ENCODE measurements at places on chromosomes 7 and 10. TPM values are rescaled to one million over a fixed set of nuclear protein-coding genes. Genes with fewer than 3 reads are reported as not detected.

DNA sequence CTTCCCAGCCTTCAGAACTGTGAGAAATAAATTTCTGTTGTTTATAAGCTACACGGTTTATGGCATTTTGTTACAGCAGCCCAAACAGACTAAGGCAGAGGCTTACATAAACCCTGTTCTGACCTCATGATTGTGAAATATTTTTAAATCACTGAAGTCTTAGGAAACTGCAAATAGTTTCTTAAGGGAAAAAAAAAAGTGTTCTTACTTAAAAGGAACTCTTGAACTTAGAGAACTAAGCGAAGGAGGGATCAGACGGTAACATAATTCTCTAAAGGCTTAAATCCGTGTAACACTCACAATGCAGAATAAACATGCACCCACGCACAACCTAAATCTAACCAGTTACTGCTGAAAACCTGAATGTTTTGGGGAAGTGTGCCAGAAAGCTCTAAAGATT, 749.1 kb upstream of the LRRTM3 start:
- DNase-seq, result no peak

GRCh38 chr7:20359341-20359963, 28.8 kb downstream of the ITGB8 start:
- no peak for DNase-seq

Gene ADCYAP1R1
- not detected for total RNA-seq

GRCh38 chr10:69449841-69450240, 1.4 kb upstream of the TSPAN15 start:
- DNase-seq, result peak; percentile 65

DNA sequence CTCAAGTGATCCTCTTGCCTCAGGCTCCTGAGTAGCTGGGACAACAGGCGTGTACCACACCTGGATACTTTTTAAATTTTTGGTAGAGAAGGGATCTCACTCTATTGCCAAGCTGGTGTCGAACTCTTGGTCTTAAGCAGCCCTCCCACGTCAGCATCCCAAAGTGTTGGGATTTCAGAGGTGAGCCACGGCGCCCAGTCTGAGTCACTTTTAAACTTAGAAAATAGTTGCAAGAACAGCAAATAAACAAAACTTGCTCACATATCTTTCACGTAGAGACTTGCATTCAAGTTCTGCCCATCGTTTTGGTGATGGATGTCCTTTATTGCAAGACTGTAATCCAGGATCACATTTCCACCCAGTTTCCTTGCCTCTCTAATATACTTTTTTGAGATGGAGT, 16.6 kb downstream of the GTF2I start:
- DNase-seq, result no peak

GRCh38 chr7:35505066-35505465, 189.9 kb downstream of the HERPUD2 start:
- no peak for DNase-seq

DNA sequence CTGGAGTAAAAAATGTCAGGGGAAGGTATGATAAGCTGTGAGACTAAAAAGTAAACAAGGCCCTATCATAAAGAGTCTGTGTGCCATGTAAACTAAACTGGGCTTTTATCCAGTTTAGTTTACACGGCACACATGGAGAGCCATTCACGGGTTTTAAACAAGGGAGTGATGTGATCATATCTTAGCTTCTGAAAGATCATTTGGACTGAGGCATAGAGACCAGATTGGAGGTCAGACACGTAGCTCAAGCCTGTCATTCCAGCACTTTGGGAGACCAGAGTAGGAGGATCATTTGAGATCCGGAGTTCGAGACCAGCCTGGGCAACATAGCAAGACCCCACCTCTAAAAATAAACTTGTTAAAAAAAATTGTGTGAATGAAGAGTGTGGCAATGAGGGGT, 50.1 kb downstream of the SKIDA1 start:
- no peak for DNase-seq

- DNase-seq, result no peak
These were observed 87.0 kb downstream of the ARMH3 start for GRCh38 chr10:101968940-101969321.

DNA sequence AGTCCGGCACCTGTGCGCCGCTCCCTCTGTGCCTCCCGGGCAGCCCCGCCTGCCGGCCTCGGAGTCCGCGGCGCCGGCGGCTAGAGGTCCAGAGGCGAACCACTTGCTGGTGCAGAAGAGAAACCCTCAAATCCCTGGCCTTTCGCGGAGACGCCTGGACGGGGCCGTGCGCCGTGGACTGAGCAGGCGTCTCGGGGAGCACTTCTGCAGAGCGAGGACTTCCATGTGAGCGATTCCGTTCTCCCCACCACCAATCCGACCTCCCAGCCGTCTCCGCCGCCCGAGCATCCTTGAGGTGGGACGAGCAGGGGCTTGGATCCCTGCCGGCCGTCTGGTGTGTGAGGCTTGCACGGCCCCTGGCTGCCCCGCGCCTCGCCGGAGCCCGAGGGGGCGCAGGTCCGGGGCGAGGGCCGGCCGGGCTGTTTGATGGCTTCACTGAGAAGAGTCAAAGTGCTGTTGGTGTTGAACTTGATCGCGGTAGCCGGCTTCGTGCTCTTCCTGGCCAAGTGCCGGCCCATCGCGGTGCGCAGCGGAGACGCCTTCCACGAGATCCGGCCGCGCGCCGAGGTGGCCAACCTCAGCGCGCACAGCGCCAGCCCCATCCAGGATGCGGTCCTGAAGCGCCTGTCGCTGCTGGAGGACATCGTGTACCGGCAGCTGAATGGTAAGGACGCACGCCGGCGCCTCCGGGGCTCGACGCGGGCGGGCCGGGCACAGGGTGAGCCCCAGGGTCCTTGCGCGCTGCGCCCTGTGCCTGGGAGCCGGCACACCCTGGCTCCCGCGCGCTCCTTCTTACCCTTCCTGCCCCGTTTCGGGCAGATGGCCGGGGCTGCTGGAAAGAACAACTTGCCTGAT, 660 bp downstream of the GALNT17 start:
- no peak for DNase-seq

Gene AHCYL2
- total RNA-seq, result 12.7 TPM

DNA sequence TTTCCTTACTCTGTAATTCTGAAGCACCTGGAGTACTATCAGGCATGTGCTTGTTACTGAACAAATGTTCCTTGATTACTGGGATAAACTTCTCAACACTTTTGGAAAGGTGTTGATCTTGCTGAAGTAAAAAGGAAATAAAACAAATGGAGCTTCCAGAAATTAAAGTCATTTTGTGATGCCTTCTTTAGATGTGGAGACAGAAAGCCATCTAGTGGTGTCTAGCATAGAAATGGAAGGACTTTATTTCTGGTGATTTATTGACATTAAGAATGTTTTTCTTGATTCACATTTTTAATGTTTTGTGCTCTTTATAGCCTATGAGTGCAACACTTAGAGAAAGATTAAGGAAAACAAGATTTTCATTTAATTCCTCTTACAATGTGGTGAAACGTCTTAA, 1.4 kb downstream of the SFR1 start:
- DNase-seq, result no peak

Gene ZNF239
- not detected for total RNA-seq

DNA sequence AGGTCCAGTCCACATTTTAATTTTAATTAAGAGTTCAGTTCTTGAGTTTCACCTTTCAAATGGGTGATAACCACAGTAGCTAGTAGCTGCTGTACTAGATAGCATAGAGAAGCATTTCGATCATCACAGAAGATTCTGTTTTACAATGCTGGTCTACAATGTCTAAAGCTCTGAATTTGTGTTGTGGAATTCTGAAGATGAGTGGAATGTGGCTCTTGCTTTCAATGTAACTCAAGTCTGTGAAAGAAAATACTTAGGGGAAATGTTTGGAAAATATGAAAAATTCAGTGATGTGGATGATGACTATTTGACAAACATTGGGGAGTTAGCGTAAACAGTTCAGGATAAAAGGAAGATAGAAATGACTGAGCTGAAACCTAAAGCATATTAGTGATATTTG, 139.4 kb downstream of the GNAT3 start:
- no peak for DNase-seq

Gene FAM237B
- not detected for total RNA-seq

DNA sequence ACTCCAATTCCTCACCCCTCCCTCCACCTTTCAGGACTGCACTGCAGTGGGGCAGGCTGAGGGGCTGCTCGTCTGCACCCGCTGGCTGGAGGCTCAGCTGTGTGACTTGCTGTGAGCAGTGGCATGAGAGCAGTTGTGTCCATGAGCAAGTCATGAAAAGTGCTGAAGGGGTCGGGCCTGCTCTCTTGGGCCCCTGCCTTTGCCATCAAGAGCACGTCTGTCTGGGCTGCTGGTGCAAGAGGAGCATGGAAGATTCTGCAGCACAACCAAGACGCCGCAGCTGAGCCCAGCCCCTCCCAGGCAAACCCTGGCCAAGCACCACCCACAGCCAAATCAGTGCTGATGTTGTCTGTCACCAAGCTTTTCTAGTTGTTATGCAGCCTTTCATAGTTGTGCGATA, 284.3 kb downstream of the TCERG1L start:
- DNase-seq, result no peak

Gene NT5C2
- 64.9 TPM for total RNA-seq

- DNase-seq, result no peak
These were observed 27.4 kb downstream of the SFMBT2 start for GRCh38 chr10:7383442-7383841.

DNA sequence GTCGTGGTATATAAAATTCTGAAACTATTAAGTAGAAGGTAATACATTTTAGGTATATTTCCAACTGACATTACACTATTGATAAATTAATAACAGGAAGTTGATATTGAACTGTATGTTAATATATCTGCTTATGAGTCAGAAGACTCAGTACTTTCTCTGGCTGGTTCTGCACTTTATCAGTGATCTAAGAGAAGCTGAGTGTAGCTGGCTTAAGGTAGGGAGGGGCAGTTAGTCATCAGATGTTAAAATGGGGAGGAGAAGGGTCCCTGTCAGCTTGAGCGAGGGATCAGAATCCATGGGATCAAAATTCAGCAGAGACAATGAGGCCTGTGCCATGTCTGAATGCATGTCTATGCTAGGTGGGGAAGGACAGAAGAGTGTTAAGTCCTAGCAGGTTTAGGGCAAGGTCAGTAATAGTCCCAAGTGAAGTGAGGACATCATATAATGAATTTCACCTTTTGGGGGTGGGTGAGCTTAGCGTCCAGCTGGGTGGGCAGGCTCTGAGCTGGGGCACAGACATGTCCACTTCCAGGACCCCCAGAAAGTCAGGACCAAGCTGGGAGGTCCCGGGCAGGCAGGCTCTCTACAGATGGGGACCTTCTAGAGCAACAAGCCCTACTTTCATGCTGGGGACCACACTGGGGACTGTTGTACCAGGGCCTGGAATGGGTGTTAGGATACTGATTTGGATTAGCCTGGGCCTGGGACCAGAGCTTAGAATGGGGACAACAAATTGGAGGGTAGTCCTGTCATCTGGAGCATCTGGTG, 82.9 kb downstream of the WDFY4 start:
- DNase-seq, result peak; percentile 8

- DNase-seq, result no peak
These were observed 4.6 kb downstream of the CDK5 start for GRCh38 chr7:151053096-151053495.

- peak; percentile 46 for DNase-seq
These were observed at the start of gene CDK14 for GRCh38 chr7:90595801-90596670. TSS of gene CDK14 (plus strand) at chr7:90596321. CDS start at chr7:90596628, 307 bp downstream.

DNA sequence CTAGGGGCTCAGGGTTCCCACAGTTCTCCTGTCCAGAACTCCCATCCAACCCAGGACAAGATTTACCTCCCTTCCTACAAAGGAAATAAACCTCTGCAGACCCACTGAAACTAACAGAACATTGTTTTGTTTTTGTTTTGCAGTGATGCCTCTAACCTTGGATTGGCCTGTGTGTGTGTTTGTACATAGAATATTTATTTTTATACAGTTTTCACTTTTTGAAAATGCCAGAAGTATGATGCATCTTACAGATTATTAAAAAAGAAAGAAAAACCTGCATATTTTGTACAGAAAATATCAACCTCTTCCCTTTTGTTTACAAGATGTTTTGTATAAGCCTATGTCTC, 94.1 kb upstream of the MACROH2A2 start:
- DNase-seq, result no peak

GRCh38 chr7:70317356-70317755, 719.1 kb downstream of the AUTS2 start:
- DNase-seq, result no peak

- no peak for DNase-seq
These were observed at the start of gene MYOZ1 for GRCh38 chr10:73641328-73642060. TSS of gene MYOZ1 (minus strand) at chr10:73641474. CDS start at chr10:73640017, 1,457 bp downstream.

DNA sequence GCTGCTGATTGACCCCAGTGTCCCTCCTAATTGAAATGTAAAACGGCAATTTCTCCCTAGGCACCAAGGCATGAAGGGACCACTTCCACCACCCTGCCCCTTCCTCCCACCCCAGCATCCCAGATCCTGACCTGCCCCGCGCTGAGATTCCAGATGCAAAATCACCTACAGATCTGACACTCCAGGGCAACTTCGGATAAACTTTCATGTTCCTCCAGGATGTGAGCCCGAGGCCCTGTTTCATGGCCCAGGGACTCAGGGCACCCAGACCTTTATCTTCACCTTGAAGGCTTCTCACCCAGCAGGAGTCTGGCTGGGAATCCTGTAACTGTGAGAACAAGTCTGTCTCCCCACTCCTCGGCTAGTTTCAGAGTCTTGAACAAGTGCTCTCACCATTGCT, 361.8 kb downstream of the PLXNA4 start:
- no peak for DNase-seq

DNA sequence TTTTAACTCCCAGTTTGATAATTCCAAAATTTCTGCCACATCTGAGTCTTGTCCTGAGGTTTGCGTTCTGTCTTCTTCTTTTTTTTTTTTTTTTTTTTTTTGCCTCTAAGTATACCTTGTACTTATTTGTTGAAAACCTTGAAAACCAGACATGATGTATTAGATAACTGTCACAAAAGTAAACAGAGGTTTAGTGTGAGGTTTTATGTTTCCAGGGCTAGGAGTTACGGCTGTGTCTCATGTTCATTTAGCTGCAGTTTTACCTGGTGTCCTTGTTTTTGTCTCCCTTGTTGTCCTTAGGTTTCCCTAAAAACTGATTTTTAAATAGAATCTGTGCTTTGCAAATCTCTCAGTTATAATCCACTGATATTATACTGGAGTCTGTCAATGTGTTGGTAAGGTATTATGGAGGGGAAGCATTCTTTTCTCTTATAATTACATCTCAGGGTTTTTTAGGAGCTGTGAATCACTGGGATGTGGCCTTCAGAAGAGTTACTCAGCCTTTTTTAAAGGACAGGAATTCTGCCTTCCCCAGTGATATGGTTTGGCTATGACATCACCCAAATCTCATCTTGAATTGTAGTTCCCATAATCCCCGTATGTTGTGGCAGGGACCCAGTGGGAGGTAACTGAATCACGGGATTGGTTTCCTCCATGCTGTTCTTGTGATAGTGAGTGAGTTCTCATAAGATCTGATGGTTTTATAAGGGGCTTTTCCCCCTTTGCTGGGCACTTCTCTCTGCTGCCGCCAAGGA, 95.0 kb downstream of the CDCA7L start:
- DNase-seq, result no peak

DNA sequence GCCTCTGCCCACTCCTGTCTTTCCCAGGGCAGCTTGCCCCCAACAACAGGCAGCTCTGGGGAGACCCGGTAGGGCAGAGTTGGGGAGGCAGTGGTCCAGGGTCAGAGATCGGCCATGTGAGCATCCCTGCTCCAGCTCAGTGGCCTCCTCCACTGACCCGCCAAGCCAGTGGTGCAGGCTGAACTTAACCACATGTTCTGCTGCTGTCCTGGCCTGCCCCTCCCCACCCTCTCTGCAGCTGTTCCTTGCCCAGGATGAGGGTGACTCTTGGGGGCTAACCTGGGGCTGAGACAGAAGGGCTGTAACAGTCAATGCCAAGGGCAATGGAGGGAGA, 349.3 kb downstream of the PLXNA4 start:
- no peak for DNase-seq
